ENCODE measurements at places on chromosomes 6 and 20.

GRCh38 chr20:6012179-6012578 lies 41.7 kb downstream of the LRRN4 start:
- no peak for DNase-seq

- DNase-seq, result peak; percentile 62
Measured at GRCh38 chr6:27161946-27162603, 85.4 kb upstream of the PRSS16 start.

DNA sequence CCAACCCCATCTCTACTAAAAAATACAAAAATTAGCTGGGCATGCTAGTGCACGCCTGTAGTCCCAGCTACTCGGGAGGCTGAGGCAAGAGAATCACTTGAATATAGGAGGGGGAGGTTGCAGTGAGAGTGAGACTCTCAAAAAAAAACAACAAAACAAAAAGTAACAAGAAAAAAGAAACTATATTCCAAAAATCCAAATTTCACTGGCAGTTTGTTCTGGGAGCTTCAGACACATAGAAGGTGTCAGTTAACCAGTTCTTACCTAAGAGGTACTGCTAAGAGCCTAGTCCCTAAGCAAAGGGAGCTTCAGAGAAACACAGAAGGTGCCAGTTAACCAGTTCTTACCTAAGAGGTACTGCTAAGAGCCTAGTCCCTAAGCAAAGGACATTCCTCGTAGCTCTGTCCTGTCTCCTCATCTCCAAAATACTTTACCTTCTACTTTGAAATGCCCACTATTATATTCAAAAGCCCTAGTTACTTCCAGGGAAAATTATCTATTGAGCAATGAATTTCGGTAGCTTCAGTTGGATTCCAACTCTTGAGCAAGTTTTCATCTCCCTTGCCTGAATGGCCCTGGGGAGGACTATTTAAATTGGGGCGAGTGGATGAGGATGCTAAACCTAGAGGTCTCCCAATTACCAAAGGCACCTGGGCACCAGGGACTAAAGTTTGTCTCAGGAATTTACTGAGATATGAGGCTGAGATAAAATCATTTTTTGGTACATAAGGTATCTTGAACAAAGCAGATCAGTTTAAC lies 41.0 kb downstream of the HFE start:
- DNase-seq, result no peak

GRCh38 chr20:32516583-32517517 lies 68.3 kb downstream of the NOL4L start:
- no peak for DNase-seq

DNA sequence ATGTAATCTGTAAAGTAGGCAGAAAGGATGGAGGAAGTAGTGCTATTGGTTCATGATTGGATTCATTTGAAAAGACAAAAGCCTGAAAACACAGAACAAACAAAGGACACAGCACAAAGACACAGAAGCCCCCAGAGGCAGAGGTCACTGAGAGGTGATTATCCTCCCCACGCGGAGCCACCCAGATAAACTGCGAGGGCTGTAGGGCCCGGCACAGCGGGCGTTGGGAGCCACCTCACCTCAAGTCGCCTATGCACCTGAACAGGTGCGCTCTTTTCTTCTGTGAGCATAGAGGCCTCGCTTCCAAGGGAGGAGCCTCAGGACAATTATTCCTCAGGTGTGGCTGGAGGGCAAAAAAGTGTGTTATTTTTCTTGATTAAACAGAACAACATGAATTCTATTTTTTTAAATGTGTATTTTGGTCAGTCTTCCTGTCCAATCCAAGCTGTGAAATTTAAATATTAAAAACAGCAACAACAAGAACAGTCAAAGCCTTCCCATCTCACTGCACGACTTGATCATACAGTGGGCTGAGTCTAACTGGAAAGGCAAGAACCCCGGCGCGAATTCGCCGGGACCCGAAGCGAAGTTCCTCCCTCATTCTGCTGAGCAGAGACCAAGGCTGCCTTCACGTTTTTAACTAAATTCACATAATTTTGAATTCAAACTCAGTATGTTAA lies 205.3 kb downstream of the THBS2 start:
- DNase-seq, result no peak

DNA sequence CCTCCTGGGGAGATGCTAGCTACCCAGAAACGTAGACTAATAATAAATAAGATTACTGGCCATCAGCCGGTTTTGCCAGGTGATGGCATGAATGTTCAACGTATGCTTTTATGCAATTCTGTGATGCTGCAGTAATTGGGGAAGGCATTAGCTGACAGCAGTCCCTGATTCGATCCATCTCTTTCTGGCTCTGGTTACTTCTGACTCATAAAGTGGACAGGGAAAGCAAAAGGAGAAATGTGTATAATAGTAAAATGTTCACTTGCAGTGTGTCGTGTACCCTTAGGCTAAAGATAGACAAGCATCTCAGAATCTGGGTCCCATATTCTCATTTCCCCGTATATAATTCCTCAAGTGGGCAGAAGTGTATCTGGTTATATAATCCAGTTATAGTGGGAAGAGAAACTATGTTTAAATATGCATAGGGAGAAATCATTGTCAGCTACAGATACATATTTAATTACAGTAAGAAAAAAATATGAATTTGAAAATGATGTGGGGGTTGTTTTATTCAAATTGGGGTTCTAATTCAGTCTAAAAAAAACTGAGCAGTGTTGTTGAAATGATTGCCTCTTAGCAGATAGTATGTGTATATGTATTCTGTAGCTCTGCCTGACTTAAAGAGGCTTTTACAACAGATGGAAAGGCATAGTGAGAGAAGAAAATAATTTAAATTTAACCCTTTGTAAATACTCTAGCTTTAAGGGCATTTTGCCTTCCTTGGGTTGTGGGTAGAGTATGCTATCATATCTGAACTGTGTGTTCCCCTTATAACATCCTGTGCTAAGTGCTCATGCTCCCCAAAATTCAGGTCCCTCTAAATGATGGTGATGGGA lies 40.6 kb downstream of the DOK5 start:
- no peak for DNase-seq

DNA sequence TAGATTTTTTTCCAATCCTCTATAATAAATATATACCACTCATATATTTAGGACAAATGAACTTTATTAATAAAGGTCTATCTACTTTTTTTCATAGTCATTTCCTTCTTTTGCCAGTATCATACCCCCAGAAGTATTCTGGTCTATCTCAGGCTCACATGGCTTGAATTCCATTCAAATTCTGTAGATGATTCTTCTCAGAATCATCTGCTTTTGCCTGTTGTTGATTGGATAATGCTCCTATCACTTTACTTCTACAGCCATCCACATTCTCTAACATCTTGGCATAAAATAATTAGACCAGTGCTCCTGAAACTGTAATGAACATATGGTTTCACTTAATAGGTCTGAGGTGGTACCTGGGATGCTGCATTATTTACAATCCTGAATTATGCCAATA lies 121.2 kb downstream of the GFRAL start:
- no peak for DNase-seq

GRCh38 chr6:52215787-52216186 lies 28.5 kb downstream of the IL17F start:
- DNase-seq, result no peak

GRCh38 chr6:42505385-42505718 lies 53.6 kb upstream of the TRERF1 start:
- peak; percentile 15 for DNase-seq

DNA sequence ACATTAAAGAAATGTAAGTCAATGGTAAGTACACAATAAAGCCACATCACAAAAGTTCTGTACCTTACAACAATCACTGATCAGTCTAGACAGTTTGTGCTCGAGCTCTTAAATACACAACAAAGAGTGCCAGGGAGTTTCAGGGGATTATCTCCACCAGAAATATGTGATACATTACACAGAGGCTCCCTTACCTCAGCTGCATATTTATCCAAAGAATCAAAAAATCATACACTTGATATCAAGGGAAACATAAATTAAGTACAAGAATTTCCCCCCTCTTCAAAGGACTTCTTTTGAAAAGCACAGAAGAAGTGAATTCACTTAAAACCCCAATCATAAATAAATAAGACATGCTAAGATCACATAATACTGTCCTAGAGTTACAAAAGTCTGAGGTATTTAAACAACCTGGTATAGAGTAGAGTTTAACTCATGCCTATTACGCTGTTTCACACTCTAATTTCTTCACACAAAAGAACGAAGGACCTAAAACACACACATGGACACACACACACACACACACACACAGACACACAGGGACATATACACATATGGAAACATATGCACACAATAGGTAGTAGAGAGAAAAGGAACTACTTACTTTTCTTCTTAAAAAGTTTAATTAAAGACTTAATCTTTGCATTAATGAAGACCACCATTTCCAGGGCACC lies 528 bp downstream of the NHSL1 start:
- no peak for DNase-seq

GRCh38 chr6:148317739-148318138 lies 24.9 kb upstream of the SASH1 start:
- DNase-seq, result no peak

GRCh38 chr20:58214310-58214709 lies 14.1 kb downstream of the ANKRD60 start:
- DNase-seq, result no peak

- no peak for DNase-seq
Measured at GRCh38 chr6:168031411-168031971, 34.0 kb downstream of the KIF25 start.

GRCh38 chr6:170030821-170031471 lies 259.9 kb downstream of the DLL1 start:
- DNase-seq, result no peak

- DNase-seq, result no peak
Measured at GRCh38 chr6:108687921-108688320, 127.2 kb downstream of the FOXO3 start.

GRCh38 chr20:36308986-36309385 lies 2.8 kb downstream of the DLGAP4 start:
- no peak for DNase-seq

DNA sequence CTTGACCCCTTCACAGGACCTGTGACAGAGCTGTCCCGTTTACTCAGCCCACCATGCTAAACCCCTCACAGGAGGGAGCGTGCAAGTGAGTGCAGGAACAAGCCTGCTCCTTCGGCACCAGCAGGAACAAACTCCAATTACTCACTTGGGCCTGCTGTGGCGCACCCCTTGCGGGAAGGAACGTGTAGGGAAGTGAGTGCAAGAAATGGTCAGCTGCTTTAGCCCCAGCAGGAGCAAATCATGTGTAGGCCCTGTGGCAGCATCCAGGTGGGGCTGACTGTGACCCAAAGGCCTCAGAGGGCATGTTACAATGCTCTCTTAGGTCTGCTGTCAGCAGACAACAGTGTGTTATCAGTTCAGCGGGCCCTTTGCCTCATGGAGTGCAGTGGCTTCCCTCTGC lies 574.4 kb downstream of the PRKN start:
- no peak for DNase-seq

- no peak for DNase-seq
Measured at GRCh38 chr6:155595284-155595683, 139.6 kb upstream of the NOX3 start.

GRCh38 chr20:20364593-20365479 lies 3.1 kb upstream of the INSM1 start:
- DNase-seq, result no peak

- DNase-seq, result no peak
Measured at GRCh38 chr6:25670208-25670607, 18.2 kb downstream of the SCGN start.

- DNase-seq, result no peak
Measured at GRCh38 chr6:15355683-15356099, 109.8 kb downstream of the JARID2 start.

- DNase-seq, result no peak
Measured at GRCh38 chr6:10658910-10659698, 35.3 kb downstream of the C6orf52 start.

DNA sequence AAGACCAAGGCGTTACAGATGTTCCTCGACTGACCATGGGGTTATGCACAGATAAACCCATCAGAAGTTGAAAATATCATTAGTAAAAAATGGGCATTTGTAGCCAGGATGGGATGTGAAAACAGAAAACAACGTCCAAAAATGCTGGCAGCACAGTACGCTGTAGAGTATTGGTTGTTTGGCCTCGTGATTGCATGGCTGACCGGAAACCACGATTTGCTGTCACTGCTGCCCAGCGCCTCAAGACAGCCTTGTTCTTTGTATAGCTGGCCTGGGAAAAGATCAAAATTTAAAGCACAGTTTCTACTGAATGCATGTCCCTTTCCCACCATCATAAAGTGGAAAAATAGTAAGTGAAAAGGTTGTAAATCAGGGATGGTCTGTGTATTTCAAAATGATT lies 41.9 kb downstream of the MTHFD1L start:
- DNase-seq, result no peak

GRCh38 chr6:77447254-77447653 lies 16.0 kb downstream of the HTR1B start:
- DNase-seq, result peak; percentile 35

DNA sequence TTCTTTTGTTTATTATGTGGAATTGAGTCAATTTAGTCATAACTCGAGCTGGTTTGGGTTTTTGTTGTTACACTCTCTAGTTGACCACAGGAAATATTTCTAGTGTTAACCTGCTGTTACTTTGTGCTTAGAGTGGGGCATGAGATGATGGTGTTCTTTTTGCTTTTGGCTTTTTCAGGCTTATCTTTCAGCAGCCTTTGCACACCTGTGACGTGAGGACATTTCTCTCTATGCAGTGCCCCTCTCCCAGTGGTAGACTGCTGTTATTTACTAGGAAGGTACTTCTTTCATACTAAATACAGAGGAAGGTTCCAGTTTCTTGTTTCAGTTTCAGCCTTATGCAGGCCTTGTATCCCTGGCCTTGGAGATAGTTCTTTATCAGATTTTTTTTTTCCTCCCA lies 766.8 kb upstream of the MAN1A1 start:
- DNase-seq, result no peak

DNA sequence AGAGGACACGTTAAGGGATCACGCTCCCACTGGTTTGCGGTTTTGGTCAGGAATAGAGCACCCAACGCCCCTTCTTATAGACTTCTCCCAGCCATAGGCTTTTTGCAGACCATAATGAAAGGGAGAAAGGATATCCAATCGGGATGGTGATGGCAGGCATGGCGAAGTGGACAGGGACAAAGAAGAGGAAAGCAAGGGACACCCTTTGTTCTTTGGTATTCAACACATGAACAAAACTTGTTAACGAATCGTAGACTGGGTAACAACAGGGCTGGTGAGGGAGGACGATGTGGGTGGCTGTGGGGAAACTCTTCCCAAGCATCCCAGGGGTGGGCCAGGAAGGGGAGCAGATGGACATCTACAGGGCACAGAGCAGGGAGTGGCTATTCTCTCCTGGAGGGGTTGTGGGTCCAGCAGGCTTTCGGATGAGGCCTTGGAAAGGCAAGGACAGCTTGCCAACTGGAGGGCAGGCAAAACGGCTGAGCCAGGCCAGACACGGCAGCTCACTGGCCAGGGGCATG lies 1.4 kb upstream of the HSP90AB1 start:
- DNase-seq, result no peak

DNA sequence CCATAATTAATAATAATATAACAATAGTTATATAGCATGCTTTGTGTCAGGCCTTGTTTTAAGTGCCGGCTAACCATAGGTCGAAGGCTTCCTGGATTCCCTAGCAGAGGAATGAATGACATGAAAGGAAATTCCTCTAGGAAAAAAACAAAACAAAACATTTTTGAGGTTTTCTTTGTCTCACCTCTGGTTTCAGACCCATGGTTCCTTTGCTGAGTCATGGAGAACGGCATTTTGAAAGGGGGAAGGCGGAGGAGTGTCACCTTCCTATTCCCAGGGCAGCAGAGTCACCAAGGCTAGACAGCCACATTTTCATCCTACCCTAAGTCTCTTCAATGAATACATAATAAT lies 25.3 kb upstream of the CCND3 start:
- DNase-seq, result peak; percentile 60
